ENCODE measurements at places on chromosomes 7 and 10.

DNA sequence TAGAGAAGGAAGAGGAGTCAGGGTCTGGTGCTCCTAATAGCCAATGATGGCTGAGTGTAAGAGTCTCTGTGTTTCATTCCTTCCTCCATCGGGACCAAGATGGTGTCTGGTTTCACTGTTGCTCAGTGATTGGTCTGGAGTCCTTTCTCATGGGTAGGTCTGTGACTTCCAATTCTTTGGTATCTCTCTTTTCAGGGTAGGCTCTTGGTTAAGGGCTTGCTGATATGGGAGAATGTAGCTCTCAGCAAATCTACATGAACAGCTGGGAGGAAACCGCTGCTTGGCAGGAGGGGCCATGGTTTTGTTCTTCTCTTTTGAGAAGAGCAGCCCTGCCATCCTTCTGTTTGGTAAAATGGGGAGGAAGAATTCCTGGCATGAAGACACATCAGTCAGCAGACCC is 209.1 kb upstream of the PODXL start:
- no peak for DNase-seq

- DNase-seq, result no peak
Observed at GRCh38 chr10:49837685-49838084, 75.6 kb upstream of the OGDHL start.

- DNase-seq, result no peak
Observed at GRCh38 chr10:48796713-48797245, 112.1 kb downstream of the WDFY4 start.

GRCh38 chr7:42236976-42237810 is at the start of gene GLI3:
Gene GLI3, minus strand, starts transcription at chr7:42237209. Its CDS starts 13,956 bp downstream, at chr7:42223253.
- DNase-seq, result peak; percentile 85
